ENCODE measurements at places on chromosomes 12 and 14.

DNA sequence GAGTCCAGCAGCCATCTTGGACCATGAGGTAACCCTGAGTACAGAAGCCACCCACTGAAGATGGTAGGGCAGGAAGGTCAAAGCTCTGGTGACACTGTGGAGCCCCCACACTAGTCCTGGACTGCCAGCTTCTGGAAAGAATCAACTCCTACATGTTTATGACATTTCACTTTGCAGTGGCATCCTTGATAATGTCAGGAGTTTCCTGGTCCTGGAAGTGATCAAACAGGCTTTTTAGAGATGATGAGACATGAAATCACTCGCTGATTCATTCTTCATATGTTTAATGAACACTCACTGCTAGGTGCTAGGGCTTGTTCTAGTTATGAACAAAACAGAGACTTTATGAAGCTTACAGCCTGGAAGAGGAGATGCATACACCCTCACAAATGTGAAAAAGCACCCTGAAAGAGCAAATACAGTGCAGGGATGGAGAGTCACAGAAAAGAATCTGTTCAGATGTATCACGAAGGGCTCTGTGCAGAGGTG is 15.8 kb upstream of the HNF1A start:
- DNase-seq = no peak

GRCh38 chr14:79543967-79544697 is 667.2 kb downstream of the DIO2 start:
- no peak for DNase-seq

DNA sequence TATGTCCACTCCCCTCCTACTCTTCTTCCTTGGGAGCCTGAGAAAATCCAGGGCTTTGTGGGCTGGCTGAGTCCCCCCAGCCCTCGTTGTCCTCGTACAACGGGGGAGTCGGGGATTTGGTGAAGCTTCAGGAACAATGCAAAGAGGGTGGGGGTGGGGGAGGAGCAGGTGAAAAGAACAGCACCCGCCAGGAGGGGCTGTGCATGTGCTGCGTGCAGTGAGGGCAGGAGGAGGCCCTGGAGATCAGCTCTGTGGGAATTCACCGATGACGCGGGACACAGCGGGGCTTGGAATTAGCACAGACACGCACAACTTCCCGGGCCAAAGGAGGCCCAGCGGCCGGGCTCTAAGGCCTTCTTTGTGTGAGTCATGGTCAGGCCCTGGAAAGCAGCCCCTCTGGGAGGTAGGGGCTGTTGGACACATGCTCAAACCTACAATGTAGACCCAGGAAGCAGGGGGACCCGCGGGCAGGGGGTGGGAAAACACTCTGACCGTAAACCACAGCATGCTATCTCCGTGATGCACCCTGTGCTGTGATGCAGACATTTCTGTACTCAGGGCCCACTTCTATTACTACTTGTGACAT is 32.8 kb downstream of the RBM19 start:
- no peak for DNase-seq

DNA sequence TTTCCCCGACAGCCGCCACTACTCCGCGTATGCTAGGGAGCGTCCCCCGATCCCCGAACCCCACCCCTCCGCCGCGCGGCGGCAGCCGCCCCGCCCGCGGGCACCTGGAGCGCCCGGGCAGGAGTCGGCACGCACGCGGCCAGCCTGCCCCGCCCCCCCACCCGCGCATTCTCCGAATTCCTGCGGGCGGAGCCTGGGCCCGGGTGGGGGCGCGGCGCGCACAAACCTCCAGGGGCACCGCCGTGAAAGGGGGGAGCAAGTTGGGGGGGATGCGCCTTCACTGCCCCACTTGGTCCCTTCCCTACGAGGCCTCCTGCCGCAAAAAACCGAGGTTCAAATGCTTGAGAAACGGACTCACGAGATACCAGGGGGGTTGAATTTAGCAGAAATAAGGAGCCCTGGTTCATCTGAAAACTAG is 1.7 kb downstream of the AJUBA start:
- DNase-seq = no peak

- no peak for DNase-seq
Observed at GRCh38 chr12:1663440-1664132, 27.3 kb upstream of the ADIPOR2 start.

- DNase-seq = no peak
Observed at GRCh38 chr14:86083616-86084015, 553.7 kb downstream of the FLRT2 start.

- DNase-seq = no peak
Observed at GRCh38 chr14:58200480-58200841, 512 bp downstream of the ACTR10 start.

GRCh38 chr14:101507836-101508150 is 53.5 kb upstream of the DIO3 start:
- DNase-seq = peak; percentile 5

GRCh38 chr12:108884116-108885012 is 4.5 kb downstream of the DAO start:
- peak; percentile 77 for DNase-seq

DNA sequence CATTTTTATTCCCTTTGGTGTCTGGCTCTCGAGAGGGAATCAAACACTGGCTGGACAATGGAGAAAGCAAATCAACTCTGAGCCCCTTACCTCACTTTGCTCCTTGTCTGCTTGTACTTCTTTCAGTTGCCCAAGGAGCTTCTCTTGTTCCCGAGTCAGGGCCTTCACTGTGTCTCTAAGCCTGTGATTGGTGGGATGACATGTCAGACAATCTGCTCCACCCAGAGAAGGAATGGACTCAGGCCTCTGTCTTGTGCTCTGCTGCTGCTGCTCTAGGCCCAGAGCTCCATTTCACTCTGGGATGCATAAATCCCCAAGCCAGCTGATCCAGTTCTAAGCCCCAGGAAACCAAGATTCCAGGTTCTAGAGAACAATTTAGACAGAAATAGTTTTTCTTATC is 7.6 kb downstream of the CALCOCO1 start:
- DNase-seq = no peak

- no peak for DNase-seq
Observed at GRCh38 chr12:16155938-16156337, 121.5 kb downstream of the SLC15A5 start.

- no peak for DNase-seq
Observed at GRCh38 chr12:95303476-95303875, 85.9 kb downstream of the VEZT start.

DNA sequence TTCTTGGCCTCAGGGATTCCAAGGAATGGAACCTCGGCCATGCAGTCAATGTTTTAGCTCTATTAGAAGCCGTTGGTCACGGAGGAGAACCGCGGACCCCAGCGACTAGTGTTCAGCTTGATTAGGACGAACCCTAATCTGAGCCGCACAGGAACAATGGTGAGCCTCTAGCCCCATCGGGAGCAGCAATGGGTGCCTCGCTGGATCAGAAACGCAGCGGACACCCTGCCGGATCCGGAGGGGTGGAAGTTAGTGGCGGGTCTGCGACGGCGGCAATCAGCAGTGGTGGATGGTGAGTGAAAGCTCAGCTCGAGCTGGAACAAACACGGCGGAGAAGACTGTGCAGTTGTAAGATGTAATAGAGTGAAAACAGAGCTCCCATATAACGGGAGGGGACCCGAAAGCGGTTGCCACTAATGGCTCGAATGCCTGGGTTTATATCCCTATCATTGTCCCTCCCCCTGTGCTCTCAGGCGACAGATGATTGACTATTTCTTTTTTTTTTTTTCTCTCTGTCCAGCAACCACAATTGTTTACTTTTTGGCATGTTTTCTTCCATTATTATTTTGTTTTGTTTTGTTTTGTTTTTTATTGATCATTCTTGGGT is 127.7 kb downstream of the ZNF664 start:
- no peak for DNase-seq

- no peak for DNase-seq
Observed at GRCh38 chr12:64521833-64522232, 69.9 kb downstream of the TBK1 start.

GRCh38 chr12:58358369-58358768 is 417.0 kb downstream of the ATP23 start:
- DNase-seq = no peak

DNA sequence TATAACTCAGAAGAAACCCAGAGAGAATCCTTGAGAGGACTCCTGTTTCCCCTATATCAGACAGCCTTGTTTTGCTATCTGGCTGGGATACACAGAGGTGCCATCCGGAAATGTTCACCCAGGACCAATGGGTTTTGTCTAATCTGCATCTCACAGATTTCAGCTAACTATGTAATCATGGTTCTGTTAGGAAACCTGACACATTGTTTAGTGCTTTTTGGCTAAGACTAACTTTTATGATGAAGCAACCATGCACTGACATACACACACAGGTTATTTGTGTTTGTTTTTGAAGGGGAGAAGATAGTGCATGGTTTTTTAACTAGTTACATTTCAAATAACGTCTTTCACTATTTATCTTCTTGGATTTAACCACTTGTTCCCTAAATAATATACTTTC is 245.2 kb downstream of the AKAP6 start:
- DNase-seq = no peak

DNA sequence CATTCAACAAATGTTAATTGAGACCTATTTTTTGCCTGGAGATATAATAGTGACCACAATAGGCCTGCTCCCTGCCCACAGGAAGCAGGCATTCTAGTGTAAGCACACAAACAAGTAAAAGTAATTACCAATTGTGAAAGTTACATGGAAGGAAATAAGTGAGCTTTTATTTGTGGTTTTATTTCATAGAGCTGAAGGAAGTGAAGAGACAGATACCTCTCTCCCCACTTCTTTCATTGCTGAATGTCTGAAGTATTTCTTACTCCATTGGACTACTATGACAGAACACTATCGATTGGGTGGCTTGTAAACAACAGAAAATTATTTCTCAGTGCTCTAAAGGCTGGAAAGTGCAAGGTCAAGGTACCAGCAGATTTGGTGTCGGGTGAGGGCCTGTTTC is 183.5 kb downstream of the PRKCH start:
- DNase-seq = no peak

- no peak for DNase-seq
Observed at GRCh38 chr12:66127650-66128049, 2.9 kb downstream of the LLPH start.

DNA sequence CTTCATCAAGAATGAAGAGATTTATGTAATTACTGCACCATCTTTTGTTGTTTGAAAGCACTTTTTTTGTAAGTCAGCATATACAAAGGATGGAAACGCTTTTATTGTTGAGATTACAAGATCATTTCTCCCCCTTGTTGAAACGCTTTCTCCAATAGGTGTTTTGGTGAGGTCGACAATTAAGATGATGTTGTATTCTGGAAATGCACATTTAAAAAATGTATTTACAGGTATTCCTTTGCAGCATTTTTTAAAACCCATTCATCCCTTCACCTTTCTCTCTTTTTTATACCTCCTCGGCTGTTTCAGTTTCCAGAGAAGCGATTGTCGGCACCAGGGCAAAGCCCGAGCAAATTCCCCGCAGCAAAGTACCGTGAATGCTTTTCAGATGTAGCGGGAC is 499.9 kb downstream of the VRK1 start:
- DNase-seq = no peak

GRCh38 chr12:26197832-26198231 is 2.5 kb downstream of the SSPN start:
- DNase-seq = no peak

DNA sequence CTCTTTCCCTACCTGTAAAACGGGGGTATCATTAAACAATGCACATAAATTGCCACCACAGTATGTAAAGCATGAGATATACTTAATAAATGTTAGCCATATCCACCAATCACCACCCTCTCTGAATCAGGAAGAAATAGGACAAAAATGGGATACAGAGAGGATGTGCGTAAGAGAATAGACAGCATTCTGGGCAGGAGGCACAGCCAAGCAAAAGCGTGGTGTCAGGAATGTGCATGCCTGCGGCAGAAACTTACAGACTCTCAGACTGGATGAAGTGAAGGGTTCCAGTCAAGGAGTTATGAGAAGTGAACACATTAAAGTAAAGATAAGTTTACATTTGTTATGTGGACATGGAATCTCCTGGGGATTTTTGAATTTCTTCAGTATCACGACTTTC is 121.7 kb upstream of the MDM1 start:
- no peak for DNase-seq

- DNase-seq = no peak
Observed at GRCh38 chr12:66852765-66853164, 173.9 kb upstream of the GRIP1 start.

- no peak for DNase-seq
Observed at GRCh38 chr14:22510527-22511110, 78.4 kb downstream of the DAD1 start.

- DNase-seq = no peak
Observed at GRCh38 chr12:125222876-125223275, 157.6 kb downstream of the AACS start.

GRCh38 chr12:130754234-130754901 is 38.3 kb upstream of the RIMBP2 start:
- DNase-seq = no peak

- no peak for DNase-seq
Observed at GRCh38 chr12:46364777-46365580, 7.6 kb downstream of the SLC38A2 start.

DNA sequence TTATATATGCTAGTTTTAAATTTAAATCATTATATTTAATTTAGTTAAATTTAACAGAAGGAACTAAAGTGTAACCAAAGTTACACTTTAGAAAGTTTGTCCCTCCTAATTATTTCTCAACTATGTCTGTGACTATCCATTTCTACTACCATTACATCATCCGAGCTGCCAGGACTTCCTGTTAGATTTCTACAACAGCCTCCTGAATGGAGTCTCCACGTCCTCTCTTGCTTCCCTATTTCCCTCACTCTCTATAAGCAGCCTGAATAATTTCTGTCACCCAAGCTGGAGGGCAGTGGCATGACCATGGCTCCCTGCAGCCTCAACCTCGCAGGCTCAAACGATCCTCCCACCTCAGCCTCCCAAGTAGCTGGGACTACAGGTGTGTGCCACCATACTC is 84.1 kb downstream of the TTC7B start:
- DNase-seq = no peak

All from CD4-positive, alpha-beta T cell treated with Interleukin-15 for 1 hour (primary cell).